ENCODE measurements at places on chromosomes 5 and 9.

DNA sequence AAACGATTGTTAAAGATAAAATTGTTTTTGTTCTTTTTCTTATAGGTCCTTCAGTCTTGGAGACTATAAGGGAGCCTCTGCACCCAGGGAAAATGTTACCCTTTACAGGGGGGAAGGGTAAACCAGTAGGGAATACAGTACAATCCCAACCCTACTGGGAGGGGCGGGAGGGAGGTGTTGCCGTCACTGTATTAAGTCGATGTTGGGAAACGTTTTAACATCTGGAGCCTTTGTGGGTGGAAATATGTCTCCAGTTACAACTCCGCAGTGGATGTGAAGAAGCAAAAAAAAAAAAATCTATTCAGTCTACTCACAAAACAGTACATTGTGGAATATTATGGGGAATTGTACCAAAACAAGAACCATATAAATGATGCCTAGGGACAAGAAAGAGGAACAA lies 47.2 kb upstream of the FCHO2 start:
- no peak for DNase-seq

- DNase-seq, result no peak
Observed at GRCh38 chr9:112047538-112048066, 127.5 kb downstream of the SUSD1 start.

GRCh38 chr5:91206103-91206502 lies 177.0 kb downstream of the ARRDC3 start:
- no peak for DNase-seq

DNA sequence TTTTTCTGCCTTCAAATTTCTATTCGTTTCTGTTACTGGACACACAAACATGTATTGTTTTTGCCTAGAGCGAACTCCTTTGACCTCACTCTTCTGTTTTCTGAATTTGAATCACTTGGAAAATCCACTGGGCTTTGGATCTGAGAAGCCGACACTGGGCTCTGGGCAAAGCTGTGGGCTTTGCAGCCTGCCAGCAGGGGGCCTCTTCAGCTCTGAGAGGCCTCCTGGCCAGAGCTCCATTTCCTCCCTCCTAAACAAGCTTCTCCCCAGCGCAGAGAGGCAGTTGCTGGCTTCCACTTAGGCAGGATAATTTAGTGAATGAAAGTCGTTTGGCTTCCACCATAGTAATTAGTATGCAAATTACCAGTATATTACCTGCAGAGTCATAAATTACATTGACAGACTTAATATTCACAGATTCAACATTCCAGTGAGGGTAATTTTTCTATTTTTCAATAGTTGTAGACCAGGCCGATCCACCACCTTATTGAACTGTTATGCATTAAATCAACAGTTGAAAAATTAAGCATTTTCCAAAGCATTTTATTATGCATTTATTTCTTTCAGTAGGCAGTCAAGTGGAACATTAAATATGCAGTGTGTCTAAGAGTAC lies 104.0 kb upstream of the ZNF366 start:
- peak; percentile 6 for DNase-seq

DNA sequence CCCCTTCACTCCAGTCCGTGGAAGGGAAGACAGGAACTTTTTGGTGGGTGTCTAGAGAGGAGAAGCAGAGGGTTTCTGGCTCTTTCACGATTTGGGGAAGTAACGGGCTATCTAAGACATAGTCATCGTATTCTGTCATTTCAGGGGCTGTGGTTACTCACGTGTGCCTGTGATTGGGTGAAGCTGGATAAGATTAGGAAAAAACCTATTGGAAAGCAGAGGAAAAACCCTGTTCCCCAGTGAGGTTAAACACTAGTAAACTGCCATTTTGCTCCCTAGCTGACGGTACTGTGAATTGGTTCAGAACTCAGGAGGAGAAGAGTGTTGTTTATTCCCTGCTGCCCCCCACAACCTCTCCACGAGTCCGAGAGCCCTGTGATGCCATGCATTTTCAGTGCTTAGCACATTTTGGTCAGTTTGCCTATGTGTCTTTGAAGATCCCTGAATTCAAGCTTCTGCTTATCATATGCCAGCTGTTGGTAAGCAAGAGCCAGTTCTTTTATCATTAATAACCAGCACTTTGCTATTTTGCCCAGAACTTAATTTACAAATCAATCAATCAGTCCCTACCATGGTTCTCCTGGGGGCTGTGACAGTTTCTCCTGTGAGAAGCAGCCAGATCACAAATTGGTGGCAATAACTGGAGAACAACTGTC lies 45.1 kb upstream of the ROR2 start:
- DNase-seq, result no peak

GRCh38 chr5:177306674-177307543 lies 3.3 kb downstream of the PRELID1 start:
- no peak for DNase-seq

GRCh38 chr5:151721087-151721646 lies 34.5 kb upstream of the SPARC start:
- DNase-seq, result no peak

DNA sequence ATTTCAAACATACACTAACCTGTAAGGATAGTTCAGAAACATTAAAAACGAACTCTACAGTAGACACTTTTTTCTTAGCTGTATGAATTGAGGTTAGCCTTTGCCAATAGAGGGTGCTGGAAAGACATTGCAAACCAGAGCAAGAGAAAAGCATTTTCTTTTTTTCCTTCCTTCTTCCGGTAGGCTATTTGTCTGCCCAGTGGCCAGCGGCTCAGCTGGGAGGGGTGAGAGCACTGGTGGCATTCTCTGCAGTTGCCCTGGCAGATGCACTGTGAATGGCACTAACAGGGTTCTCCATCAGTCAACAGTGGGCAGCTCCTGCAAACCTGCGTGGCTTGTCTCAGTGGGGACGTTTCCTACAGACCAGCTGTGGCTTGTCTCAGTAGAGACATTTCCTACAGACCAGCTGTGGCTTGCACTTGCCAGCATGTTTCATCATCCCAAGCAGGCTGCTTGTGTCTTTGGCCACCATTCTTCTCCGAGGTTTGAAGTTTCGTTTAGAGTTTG lies 984.5 kb upstream of the CDH18 start:
- no peak for DNase-seq

DNA sequence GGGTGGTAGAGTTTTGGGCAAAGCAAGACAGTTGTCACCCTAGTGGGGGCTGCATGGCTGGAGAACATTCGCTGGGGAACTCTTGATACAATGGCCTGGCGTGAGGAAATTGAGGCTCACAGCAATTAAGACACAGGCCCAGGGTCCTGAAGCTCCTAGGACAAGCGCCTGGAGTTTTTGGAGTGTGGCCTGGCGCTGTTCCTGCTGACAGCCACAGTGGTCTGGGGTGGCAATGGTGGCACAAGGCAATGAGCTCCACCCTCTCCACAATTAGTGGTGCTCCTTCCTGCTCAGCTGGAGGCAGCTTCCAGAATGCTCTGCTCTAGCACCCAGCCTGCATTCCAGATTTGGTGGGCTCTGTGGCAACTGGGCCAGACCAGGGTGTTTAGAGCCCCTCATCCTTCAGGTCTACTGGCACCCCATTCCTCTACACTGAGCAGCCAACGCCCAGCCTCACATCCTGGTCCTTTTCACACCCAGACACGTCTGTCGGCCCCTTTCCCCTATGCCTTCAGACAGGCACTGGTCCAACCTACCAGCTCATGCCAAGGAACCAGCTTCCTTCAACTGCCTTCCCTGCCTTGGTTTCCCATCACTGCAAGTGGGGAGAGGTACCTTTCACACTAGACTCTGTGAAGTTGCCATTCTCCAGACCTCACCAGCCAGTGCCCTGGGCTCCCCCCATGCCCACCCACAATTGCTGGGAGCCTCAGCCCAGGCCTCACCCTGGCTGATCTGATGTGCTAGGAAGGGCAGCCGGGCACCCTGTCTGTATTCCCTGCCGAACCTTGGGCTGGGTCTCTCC lies 138.1 kb upstream of the COL5A1 start:
- no peak for DNase-seq

GRCh38 chr5:10485897-10486296 lies 44.2 kb downstream of the ROPN1L start:
- no peak for DNase-seq

- DNase-seq, result no peak
Observed at GRCh38 chr5:54942064-54942778, 43.2 kb downstream of the ESM1 start.

DNA sequence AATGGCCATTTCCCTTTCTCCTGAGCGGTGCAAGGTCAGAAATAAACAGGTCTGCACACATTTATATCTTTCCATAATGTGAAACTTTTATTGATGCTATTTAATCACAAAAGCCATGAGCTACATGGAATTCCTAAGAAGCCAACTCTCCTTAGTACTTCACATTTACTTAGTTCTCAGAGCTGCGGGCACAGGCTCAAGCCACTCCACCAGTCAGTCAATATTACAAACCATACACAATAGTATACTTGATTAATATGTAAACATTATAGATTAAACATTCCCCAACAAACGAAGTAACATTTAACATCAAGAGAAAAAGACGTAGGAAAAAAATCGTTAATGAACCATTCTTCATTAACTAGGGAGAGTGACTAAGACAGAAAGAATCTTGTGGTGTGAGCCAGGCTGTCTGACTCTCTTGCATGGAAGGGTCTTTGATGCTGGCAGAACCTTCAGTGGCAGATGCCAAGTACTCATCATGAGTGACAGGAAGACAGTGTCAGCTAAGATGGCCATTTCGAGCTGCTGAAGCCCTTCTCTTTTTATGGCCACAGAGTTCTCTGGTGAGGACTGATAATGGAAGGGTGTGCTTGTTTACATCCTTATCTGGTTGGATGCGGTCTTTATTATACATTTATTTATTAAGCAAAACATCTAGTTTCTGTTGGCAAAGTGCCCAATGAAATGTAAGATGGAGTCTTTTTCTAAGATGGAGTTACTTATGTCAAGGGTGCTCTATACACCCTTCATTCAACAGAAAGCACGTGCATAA lies 115.5 kb upstream of the TUT7 start:
- DNase-seq, result no peak

DNA sequence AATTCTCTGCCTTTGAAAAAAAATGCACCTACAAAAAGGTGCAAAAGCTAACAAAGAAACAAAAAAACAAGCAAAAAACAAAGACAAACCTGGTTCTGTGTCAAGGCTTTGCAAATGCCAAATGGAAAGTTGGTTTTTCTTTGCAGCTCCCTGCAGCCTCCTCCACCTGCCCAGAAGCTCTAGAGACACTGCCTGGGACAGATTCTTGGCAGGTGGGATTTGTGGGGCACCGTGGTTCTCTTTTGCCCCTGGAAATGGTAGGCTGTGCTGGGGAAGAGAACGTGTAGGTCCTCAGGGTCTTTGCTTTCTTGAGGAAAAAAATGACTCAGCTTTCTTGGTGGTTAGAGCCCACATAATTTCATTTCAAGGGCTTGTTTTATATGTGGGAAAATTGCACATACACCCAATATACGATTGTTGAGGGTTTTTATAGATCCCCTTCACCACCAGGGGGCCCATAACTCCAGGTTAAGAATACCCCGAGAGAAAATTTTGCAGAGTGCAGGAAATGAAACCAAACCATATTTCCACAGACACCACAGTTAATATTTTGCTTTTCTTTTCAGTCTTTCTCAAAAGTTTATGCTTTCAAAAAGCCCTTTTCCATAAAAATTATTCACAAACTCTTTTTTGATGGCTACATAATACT lies 58.7 kb downstream of the NXNL2 start:
- peak; percentile 16 for DNase-seq

DNA sequence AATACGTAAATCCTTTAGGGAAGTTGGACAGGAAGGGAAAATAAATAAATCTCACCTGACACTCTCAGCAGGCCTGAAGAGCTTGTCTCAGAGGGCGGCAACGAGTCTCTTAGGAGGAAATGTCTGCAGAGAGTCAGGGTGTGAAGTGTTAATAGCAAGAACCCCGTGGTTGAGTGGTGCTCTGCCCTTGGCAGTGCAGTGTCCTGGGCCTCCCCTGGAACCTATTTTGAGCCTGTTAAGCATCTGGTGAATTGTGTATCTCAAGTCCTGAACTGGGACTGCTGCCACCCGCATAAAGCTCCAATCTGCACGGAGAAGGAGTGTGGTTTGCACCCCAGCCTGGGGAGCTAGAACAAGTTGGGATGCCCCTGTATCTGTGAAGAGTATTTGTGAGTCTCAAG lies 211.8 kb downstream of the GOLPH3 start:
- no peak for DNase-seq

Data from stimulated activated CD8-positive, alpha-beta memory T cell treated with anti-CD3 and anti-CD28 coated beads, Interleukin-4, amount 100 ng/mL, for 1 hour (primary cell).